ENCODE measurements at places on chromosomes 7 and 10.

DNA sequence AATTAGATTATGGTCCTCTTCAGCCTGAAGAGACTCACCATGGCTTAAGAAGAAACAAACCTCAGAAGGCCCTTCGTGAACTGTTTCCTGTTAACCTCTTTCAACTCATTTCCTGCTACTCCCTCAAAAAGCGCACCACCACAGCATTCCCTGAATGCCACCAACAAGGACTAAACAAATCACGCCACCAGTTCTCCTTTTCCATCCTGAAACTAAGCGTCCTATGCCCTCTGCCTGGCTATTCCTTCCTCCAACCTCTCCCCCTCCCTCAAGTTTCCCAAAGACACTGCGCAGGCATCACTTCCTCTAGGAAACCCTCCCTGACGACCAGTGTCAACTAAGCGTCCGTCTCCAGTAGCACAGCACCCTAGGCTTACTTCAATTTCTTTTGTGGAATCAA lies 12.0 kb downstream of the YWHAG start:
- DNase-seq, result no peak
- H3K4me1 ChIP-seq, result peaks cover 31% of the 10 kb centered on the region
- no peaks in the 10 kb centered on the region for H3K27me3 ChIP-seq

GRCh38 chr7:96097835-96098234 lies 224.1 kb downstream of the SLC25A13 start:
- no peaks in the 10 kb centered on the region for H3K27me3 ChIP-seq
- no peak for DNase-seq
- no peaks in the 10 kb centered on the region for H3K36me3 ChIP-seq
- no peak overlapping the region for H3K4me3 ChIP-seq
- no peak overlapping the region for H3K27ac ChIP-seq

- H3K4me1 ChIP-seq, result peaks cover 28% of the 10 kb centered on the region
- peak overlapping the region; percentile 37 for H3K4me3 ChIP-seq
- no peak for DNase-seq
- H3K27ac ChIP-seq, result no peak overlapping the region
- H3K36me3 ChIP-seq, result no peaks in the 10 kb centered on the region
Observed at GRCh38 chr7:128891110-128891941, 19.2 kb downstream of the KCP start.

GRCh38 chr10:104589431-104589830 lies 51.7 kb upstream of the SORCS3 start:
- no peak overlapping the region for H3K27ac ChIP-seq
- H3K4me3 ChIP-seq, result no peak overlapping the region
- H3K27me3 ChIP-seq, result no peaks in the 10 kb centered on the region

GRCh38 chr10:17431871-17432311 lies 22.5 kb downstream of the ST8SIA6 start:
- no peaks in the 10 kb centered on the region for H3K36me3 ChIP-seq
- no peaks in the 10 kb centered on the region for H3K4me1 ChIP-seq
- no peak overlapping the region for H3K27ac ChIP-seq
- no peak for DNase-seq
- H3K4me3 ChIP-seq, result no peak overlapping the region

- H3K4me1 ChIP-seq, result no peaks in the 10 kb centered on the region
- H3K36me3 ChIP-seq, result no peaks in the 10 kb centered on the region
- no peaks in the 10 kb centered on the region for H3K27me3 ChIP-seq
- DNase-seq, result no peak
- H3K27ac ChIP-seq, result no peak overlapping the region
Observed at GRCh38 chr10:8428654-8429053, 374.2 kb downstream of the GATA3 start.

- peak overlapping the region; percentile 79 for H3K27ac ChIP-seq
- H3K27me3 ChIP-seq, result no peaks in the 10 kb centered on the region
- H3K4me3 ChIP-seq, result peak overlapping the region; percentile 71
- no peaks in the 10 kb centered on the region for H3K36me3 ChIP-seq
Observed at GRCh38 chr7:128790315-128791041, 1.3 kb upstream of the CCDC136 start.

- DNase-seq, result no peak
- H3K27ac ChIP-seq, result no peak overlapping the region
- H3K4me1 ChIP-seq, result no peaks in the 10 kb centered on the region
- H3K4me3 ChIP-seq, result no peak overlapping the region
Observed at GRCh38 chr10:126803394-126803793, 101.8 kb upstream of the DOCK1 start.

DNA sequence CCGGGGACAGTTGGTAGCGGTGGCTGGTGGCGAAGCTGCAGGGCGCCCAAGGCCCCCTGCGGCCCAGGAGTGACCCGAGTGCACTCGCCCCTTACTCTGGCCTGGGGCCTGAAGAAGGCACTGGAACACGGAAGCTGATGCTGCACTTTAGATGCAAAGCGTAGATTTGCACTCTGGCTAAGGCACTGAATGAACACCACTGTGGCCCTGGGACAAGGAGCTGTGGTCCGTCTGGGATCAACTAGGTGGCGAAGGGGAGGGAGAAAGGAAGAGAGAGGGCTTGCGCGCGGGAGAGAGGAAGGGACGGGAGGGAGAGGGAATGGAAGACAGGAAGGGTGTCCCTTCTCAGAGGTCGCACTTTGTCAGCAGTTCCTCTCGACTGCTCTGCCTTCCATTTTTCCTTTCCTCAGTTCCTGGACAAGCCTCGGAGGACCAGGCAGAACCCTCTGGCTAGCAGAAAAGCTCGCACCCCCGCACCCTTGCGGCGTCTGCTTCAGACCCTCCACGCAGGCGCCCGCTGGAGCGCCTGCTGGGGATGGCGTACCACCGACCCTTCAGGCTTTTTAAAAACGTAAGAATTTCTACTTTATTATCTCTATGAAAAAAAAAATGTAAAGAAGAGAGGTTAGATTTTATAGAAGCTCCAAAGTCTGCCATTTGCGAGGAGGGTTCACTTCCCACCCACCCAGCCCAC lies 1.2 kb downstream of the FERD3L start:
- no peak overlapping the region for H3K27ac ChIP-seq
- H3K36me3 ChIP-seq, result no peaks in the 10 kb centered on the region
- no peak for DNase-seq
- H3K4me3 ChIP-seq, result no peak overlapping the region

GRCh38 chr7:135508883-135509588 lies 866 bp downstream of the CNOT4 start:
- H3K4me3 ChIP-seq, result peak overlapping the region; percentile 90
- no peaks in the 10 kb centered on the region for H3K36me3 ChIP-seq
- H3K27ac ChIP-seq, result peak overlapping the region; percentile 95
- no peak for DNase-seq
- H3K4me1 ChIP-seq, result peaks cover 38% of the 10 kb centered on the region

DNA sequence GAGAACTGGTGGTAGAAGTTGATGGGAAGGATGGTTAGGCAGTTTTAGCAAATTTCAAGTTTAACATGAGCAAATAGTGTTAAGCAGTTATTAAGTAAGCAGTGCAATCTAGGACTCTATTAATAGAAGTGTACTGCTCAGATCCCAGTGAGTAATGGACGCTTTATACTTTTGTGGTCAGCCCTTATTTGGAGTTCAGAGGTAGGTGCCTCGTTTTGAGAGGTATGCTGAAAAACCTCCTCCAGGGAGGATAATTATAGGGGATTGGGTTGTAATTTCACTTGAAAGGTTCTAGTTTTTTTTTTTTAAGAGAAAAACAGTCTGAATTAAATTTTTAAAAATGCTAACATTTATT lies 33.5 kb upstream of the CCDC7 start:
- H3K36me3 ChIP-seq, result no peaks in the 10 kb centered on the region
- H3K27me3 ChIP-seq, result no peaks in the 10 kb centered on the region
- no peak for DNase-seq

DNA sequence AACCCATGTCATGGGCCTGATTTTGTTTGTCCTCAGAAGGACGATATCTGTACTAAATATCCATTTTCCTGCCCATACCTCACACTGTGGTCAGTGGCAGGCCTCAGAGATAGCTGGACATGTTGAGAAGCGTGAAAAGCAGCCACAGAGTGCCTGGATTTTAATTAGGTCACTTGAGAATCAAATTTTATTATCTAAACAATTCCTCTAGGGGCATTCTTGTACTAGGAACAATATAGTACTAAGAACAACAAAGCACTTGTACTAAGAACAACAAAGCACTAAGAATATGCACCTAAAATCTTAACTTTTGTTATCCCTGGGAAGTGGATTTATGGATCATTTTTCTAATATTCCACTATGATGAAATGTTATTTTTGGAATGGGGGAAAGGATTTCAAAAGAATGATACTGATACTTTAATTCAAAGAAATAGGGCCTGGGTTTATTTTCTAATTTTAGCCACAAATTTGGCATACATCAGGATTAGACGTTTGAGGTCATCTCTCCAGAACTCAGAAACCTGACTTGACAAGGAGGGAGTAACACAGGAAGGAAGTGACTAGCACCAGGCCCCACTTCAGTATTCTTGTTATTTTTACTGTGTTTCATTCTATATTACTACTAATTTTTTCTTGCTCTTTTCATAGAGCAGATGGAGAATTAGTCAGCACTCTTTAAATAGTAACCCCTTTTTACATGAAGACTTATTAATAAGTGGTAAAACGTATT lies 112.2 kb downstream of the EXOC4 start:
- no peak overlapping the region for H3K27ac ChIP-seq
- H3K4me3 ChIP-seq, result no peak overlapping the region
- no peaks in the 10 kb centered on the region for H3K36me3 ChIP-seq
- H3K27me3 ChIP-seq, result no peaks in the 10 kb centered on the region

- no peaks in the 10 kb centered on the region for H3K36me3 ChIP-seq
- DNase-seq, result no peak
- no peak overlapping the region for H3K4me3 ChIP-seq
- H3K27me3 ChIP-seq, result no peaks in the 10 kb centered on the region
- no peaks in the 10 kb centered on the region for H3K4me1 ChIP-seq
- H3K27ac ChIP-seq, result no peak overlapping the region
Observed at GRCh38 chr10:99443500-99443899, 13.1 kb upstream of the GOT1 start.

- H3K27me3 ChIP-seq, result no peaks in the 10 kb centered on the region
- H3K4me1 ChIP-seq, result no peaks in the 10 kb centered on the region
- no peaks in the 10 kb centered on the region for H3K36me3 ChIP-seq
- H3K4me3 ChIP-seq, result no peak overlapping the region
- H3K27ac ChIP-seq, result no peak overlapping the region
Observed at GRCh38 chr7:142629588-142630260, 119.5 kb upstream of the PRSS1 start.

- H3K36me3 ChIP-seq, result no peaks in the 10 kb centered on the region
- no peak for DNase-seq
- no peak overlapping the region for H3K4me3 ChIP-seq
- peaks cover 16% of the 10 kb centered on the region for H3K4me1 ChIP-seq
Observed at GRCh38 chr7:25787336-25787735, 364.7 kb upstream of the NFE2L3 start.

DNA sequence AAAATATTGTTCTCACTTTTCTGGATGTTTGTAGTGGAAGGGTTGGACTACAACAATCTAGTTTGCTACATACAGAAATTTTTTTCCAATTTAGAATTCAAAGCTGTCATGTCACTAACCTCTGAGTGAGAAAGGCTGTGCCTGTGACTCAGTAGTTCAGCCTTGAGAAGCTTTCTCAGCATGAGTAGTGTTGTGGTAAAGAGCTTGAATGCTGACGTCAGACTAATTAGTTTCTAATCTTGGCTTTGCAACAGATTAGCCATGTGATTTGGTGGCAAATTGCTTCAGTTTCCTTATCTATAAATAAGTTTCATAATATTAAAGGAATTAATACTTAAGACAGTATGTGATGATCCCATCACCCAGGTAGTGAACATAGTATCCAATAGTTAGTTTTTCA lies 83.8 kb downstream of the ABCA13 start:
- H3K36me3 ChIP-seq, result no peaks in the 10 kb centered on the region
- no peaks in the 10 kb centered on the region for H3K27me3 ChIP-seq
- no peak for DNase-seq
- no peak overlapping the region for H3K27ac ChIP-seq
- no peaks in the 10 kb centered on the region for H3K4me1 ChIP-seq

DNA sequence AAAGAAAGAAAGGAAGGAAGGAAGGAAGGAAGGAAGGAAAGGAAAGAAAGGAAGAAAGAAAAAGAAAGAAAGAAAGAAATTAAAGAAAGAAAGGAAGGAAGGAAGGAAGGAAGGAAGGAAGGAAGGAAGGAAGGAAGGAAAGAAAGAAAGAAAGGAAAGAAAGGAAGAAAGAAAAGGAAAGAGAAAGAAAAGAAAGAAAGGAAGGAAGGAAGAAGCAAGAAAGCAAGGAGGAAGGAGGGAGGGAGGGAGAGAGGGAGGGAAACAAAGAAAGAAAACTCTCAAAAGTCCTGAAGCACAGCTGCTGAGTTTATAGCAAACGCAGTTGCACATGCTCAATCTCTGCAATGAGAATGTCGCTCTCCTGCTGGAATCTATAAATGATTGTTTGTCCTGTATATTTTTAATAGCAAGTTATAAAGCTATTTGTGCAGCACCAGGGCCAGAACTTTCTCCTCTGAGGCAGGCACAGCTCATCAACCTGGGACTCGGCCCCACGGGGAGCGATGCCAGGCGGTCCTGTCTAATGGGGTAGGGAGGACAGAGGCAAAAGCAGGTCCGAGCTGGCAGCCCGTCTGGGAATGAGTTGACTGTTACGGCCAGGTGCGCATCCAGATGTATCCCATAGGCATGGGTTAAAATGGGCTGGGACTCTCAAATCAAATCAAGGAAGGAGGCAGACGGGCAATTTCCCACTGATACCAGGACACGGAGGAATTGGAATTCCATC lies 118.0 kb upstream of the PFKP start:
- H3K27ac ChIP-seq, result no peak overlapping the region
- no peaks in the 10 kb centered on the region for H3K36me3 ChIP-seq

DNA sequence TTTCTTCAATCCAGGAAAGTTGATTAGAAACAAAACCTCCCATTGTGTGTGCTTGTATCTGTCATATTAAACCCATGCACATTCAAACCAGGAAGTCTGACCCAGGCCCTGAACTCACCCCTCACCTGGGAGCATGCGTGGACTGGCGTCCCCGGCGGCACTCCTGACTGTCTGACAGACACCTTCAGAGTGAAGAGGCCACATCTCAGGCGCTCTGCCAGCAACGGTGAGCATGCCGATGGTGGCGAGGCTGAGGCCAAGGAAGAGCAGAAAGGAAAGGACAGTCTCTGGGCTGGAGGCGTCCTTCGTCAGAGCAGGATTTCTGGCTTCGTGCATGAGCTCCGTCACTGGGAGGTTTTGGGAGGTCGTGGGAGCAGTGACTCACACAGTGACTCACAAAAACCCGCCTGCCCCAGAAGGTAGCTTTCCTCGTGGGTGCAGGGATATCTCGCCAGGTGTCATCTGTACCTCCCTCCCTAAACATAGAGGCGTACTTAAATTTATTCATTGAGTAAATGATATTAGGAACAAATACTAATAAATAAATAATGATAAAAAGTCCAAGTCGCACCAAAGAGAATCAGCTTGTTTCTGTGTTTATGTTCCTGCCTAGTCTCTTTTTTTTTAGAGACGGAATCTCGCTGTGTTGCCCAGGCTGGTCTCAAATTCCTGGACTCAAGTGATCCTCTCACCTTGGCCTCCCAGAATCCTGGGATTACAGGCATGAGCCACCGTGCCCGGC lies 13.5 kb downstream of the IQCE start:
- H3K27me3 ChIP-seq, result no peaks in the 10 kb centered on the region
- no peak for DNase-seq
- peaks cover 10% of the 10 kb centered on the region for H3K36me3 ChIP-seq
- H3K4me3 ChIP-seq, result no peak overlapping the region
- H3K4me1 ChIP-seq, result peaks cover 4% of the 10 kb centered on the region

- no peaks in the 10 kb centered on the region for H3K36me3 ChIP-seq
- no peak for DNase-seq
- no peaks in the 10 kb centered on the region for H3K27me3 ChIP-seq
- H3K27ac ChIP-seq, result no peak overlapping the region
Observed at GRCh38 chr7:125382401-125382800, 452.8 kb upstream of the POT1 start.

- peaks cover 63% of the 10 kb centered on the region for H3K4me1 ChIP-seq
- H3K4me3 ChIP-seq, result peak overlapping the region; percentile 62
- H3K36me3 ChIP-seq, result no peaks in the 10 kb centered on the region
- H3K27me3 ChIP-seq, result no peaks in the 10 kb centered on the region
- H3K27ac ChIP-seq, result peak overlapping the region; percentile 95
- DNase-seq, result peak; percentile 27
Observed at GRCh38 chr10:93478873-93479272, 3.3 kb downstream of the MYOF start.

Data from vagina (tissue), 2 donors.